Activated naive CD8-positive, alpha-beta T cell treated with anti-CD3 and anti-CD28 coated beads for 36 hours (primary cell): ENCODE measurements at places on chromosomes 1 and 21. TPM values are rescaled to one million over a fixed set of nuclear protein-coding genes. Genes with fewer than 3 reads are reported as not detected.

GRCh38 chr1:118322331-118322730, 137.3 kb upstream of the SPAG17 start:
- DNase-seq = no peak

- no peak for DNase-seq
These were observed 25.8 kb upstream of the KCNE1 start for GRCh38 chr21:34537838-34538237.

DNA sequence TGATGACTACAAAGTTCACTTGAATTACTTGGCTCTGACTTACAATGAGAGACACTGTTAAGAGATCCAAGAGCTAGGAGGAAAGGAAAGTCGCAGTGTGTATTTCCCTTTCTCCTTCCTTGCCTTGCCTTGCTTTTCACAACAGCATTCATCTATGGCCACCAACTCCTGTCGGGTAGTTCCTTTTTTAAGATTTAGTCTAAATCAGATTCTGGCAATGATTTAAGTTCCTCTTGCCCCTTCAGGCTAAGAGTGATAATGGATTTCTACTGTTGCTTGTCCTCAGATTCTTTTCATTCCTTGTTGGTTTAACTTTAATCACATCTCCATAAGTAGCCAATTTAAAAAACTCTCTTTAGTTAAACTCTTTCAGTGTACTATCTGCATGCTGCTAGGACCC, 91.9 kb downstream of the GTF2B start:
- DNase-seq = no peak

DNA sequence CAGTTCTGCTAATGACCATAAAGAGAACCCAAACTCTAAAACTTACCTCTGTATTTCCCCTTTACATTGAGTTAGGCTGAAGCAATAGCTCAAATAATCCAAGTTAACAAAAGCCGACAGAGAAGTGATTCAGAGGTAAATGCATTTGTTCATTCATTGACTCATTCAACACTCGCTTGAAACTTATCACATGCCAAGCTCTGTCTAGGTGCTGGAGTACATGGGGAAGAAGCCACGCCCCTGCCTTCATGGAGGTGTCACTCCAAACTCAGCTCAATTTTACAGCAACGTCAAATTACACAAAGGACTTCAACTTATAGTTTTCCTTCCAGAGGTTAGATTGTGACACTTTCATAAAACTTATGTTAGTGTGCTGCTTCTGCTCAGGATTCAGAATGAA, 45.8 kb downstream of the SLC25A24 start:
- DNase-seq = no peak

The TMEM240 gene
- total RNA-seq = 0.88 TPM

The RIIAD1 gene
- not detected for total RNA-seq
